ENCODE measurements at places on chromosomes 16 and 17.

DNA sequence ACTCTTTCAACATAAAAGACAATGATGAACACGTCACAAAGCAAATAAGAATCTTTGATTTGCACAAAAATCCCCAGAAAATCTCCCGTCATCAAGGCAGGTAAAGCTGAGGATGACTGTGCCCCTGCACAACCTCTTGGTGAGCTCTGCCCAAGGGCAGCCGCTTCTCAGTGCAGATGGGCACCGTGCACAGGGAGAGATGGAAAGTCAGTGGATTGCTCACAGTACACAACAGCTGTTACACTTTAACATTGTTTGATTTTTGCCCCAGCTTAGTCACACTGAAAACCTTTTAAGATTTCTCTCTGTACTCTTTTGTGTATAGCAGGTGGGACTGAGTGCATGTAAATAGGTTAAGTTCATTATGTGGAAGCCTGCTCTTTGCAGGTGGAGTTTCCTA, 104.2 kb downstream of the CDK5R1 start:
- no peak for DNase-seq

DNA sequence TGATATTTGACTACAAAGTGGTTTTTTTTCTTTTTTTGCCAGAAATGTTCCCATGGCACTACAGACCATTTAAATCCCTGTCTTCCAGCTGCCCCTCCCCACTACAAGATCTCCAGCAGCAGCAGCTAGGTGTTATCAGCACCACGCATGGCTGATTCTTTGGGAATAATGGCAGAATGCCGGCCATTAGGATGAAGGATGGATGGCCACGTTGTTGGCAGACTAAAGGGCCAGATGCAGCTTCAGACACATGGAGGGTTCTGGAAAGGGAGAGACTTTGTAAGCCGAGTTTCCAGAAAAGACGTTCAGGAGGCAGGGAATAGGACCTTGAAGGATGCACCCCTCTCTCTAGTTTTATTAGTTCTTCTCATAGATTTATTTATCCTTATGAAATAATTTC, 10.3 kb upstream of the MED9 start:
- DNase-seq = no peak

GRCh38 chr17:83118071-83118841, 38.8 kb downstream of the METRNL start:
- DNase-seq = no peak

- DNase-seq = no peak
Measured at GRCh38 chr16:159136-159849, 6.5 kb upstream of the HBM start.

GRCh38 chr16:89565506-89566372, 5.3 kb downstream of the RPL13 start:
- DNase-seq = peak; percentile 53

- DNase-seq = peak; percentile 2
Measured at GRCh38 chr17:11506635-11507034, 91.6 kb upstream of the DNAH9 start.

DNA sequence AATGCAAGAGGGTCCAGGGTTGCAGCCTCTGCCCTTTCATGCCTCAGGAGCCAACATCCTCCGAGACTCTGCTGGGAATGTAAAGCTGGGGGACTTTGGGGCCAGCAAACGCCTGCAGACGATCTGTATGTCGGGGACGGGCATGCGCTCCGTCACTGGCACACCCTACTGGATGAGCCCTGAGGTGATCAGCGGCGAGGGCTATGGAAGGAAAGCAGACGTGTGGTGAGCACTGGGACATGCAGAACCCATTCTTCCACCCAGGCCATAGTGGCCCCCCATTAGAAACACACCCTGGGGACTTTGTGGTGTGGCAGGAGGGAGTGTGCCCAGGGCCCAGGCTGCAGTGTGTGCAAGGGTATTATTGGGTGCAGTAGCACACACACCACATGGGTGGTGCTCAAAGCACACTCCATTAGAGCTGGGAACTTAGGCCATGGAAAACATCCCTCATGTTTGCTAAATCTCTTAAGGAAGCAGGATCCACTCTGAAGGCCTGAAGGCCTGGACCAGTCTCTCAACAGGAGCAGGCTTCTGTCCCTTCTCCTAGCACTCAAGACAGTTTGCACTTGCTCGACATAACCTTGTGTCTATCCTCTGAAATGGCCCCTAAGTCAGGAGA, 7.6 kb downstream of the LIMD2 start:
- DNase-seq = no peak

All from choroid plexus epithelial cell (primary cell).